ENCODE measurements at places on chromosomes 4 and X.

DNA sequence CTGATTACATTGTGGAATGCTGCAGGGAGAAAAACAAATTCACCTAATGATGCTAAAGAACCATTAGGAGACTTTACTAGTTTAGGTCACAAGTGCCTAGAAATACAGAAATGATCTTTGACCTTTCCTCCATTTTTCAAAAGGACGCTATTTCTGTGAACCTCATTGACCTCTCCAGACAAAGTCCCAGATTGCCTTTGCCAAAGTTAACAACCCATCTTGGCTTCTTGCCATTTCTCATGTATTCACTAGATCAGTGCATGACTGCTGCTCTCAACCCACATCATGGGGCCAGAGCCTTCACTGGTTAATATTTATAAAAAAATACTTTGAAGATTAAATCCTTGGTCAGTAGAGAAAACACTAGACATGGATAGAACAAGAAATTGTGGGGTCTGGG is 19.9 kb upstream of the AR start:
- no peak for DNase-seq

DNA sequence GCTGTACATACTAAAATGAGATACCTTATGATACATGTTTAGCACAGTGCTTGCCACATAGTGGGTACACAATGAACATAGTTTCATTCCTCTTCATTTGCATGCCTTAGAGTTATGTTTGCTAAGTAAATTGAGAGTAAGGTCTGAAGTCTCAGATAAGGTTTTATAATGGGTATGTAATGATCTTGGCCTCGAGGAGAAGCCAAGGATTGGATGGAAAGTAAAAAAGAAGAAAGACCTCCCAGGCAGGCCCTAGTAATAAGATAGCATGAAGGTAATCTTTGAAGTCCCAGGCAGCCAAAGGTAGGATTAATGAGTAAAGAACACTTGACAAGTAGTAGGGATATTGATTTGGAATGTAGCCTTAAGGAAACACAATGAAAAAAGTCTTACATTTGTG is 55.8 kb upstream of the TSPAN7 start:
- DNase-seq = no peak

GRCh38 chrX:77514177-77514576 is 67.0 kb downstream of the FGF16 start:
- DNase-seq = no peak

DNA sequence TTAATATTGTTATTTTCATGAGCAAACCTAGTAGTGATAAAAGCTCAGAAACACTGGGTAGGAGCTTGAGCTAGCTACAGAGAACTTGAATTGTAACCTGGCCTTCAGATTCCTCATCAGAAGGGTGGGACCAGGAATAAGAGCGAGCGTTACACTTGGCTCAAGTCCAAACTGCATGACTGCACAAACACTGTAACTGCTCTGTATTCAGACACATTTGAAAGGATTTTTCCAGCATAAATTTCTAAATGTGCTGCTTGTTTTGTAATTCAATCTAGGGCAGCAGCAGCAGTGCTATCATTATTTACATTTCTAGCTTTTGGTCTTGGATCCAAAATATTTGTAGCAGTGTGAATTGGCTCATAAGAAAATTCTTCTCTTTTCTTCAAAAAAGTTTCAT is 133.0 kb upstream of the TMLHE start:
- DNase-seq = no peak

DNA sequence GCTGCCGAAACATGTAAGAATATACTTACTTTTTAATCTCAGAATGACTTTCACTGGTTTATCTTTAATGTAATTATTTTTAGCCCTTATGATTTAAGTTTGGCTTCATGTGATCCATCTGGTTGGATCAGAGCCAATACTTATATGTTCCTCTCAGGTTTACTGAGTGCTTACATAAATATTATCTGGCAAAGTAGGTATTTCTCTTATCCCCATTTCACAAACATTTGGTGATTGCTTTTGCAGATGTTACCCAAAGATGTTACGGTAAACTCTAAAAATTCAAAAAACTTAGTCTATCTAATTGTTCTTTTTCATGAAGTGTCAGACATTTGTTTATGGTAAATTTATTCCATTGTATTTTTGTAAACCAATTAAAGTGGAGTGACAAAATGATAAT is 115.0 kb upstream of the TLL1 start:
- no peak for DNase-seq

DNA sequence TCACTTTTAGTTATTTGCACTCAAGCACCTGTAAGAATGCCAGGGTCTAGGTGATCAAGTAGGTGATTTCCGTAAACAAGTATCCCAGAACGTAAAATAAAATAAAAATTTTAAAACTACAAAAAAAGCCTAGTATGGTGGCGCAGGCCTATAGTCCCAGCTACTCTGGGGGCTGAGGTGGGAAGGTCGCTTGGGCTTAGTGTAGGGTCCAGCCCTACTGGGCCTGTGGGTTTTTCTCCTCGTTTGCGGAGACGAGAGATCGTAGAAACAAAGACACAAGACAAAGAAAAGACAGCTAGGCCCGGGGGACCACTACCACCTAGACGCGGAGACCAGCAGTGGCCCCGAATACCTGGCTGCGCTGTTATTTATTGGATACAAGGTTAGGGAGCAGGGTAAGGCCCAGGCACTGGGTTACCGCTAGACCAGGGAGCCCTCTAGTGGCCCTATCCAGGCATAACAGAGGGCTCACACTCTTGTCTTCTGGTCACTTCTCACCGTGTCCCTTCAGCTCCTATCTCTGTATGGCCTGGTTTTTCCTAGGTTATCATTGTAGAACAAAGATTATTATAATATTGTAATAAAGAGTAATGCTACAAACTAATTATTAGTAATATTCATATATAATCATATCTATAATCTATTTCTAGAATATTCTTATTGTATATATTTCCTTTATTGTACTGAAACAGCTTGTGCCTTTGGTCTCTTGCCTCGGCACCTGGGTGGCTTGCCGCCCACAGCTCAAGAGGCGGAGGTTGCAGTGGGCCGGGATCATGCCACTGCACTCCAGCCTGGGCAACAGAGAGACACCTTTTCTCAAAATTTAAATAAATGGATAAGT is 38.4 kb downstream of the SAGE1 start:
- DNase-seq = peak; percentile 26

DNA sequence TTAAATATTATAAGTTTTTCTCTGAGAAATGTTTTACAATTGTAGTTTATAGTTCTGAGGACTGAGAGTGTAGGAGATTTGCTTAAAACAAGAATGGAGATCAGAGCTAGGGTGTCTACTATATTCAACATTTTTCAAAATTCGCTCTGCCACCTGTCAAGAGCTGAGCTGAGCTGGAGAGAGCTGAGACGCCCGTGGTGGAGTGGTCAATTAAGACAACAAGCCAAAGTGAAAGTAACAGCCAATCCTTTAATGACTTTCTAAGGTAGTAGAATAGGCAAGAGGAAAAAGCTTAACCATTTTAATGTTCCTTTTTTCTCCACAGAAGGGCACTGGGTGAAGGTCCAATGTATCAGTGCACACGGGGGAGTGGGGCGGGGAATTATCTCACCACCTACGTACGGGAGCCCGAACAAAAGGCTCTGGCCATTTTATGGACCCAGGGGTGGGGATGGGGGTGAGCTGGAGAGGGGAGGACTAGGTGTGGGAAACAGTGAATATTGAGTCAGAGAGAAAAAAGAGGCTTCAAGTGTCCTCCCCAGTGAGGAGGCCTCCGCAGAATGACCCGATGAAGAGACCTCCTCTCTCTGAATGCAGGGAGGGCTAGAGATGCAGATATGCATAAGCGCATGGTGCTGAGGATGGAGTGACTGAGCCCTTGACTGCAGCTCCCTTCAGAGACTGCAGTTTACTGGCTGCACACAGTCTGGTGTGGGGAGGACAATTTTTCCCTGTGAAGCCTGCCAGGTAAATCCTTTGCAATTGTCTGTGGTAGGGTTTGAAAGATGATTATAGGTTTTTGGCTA is 60.8 kb downstream of the SPCS3 start:
- DNase-seq = no peak

- no peak for DNase-seq
Observed at GRCh38 chrX:24175276-24175675, 25.7 kb downstream of the ZFX start.

- DNase-seq = no peak
Observed at GRCh38 chr4:22413471-22413870, 102.4 kb downstream of the ADGRA3 start.

- DNase-seq = no peak
Observed at GRCh38 chr4:4784379-4784778, 75.1 kb upstream of the MSX1 start.

- no peak for DNase-seq
Observed at GRCh38 chrX:109997786-109998452, 5.0 kb upstream of the TMEM164 start.

GRCh38 chrX:105173071-105173470 is 47.4 kb downstream of the TEX13A start:
- DNase-seq = no peak
